Glomerular endothelial cell (primary cell): ENCODE measurements at places on chromosomes 16 and 17. TPM values are rescaled to one million over a fixed set of nuclear protein-coding genes. Genes with fewer than 3 reads are reported as not detected.

IFI35 gene
- total RNA-seq, result 31.6 and 33.4 TPM in 2 replicates

RASL10B gene
- 1.5 and 3.8 TPM in 2 replicates for total RNA-seq

SPN gene
- total RNA-seq, result not detected in 2 replicates

GRCh38 chr16:84597528-84597896 lies 20.4 kb downstream of the COTL1 start:
- DNase-seq, result no peak

NUDT21 gene
- total RNA-seq, result 33.8 and 67.9 TPM in 2 replicates

DNA sequence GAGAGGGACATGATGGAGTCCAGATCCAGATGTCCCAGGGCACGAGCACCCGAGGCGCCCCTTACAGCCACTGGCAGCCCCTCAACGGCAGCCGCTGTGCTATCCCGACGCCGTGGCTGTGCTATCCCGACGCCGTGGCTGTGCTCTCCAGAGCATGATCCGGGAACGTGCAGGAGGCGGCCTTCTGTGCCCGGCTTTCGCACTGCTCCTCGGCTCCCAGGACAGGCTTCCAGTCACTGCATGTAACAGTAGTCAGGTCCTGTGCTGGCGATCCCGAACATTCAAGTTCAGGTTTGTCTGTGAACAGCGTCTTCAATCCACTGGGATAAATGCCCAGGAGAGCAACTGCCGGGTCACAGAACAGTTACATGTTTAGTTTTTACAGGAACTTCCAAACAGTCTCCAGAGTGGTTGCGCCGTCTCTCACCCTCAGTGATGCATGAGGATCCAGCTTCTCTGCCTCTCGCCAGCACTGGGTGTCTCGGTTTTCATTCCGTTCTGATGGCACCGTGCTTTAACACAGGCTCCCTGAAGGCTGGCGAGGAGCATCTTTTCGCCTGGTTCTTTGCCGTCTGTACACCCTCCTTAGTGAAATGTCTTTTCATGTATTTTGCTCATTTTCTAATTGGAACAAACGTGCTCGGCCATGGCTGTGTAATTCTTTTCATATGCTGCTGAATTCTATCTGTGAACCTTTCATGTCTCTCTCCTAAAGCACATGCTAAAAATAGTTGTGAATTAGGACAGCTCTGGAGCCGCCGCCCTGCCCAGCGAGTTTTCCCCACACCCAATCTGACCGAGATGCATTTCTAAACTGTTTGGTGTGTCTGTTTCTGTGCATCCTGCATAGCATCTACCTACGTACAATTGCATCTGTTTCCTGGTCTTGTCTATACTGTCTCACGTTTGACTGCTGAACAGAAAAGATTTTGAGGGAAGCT lies 72.6 kb upstream of the METRNL start:
- no peak for DNase-seq

DPEP2NB gene
- not detected in 2 replicates for total RNA-seq

- DNase-seq, result no peak
These were observed 15.0 kb downstream of the CNEP1R1 start for GRCh38 chr16:50040018-50040417.

DNA sequence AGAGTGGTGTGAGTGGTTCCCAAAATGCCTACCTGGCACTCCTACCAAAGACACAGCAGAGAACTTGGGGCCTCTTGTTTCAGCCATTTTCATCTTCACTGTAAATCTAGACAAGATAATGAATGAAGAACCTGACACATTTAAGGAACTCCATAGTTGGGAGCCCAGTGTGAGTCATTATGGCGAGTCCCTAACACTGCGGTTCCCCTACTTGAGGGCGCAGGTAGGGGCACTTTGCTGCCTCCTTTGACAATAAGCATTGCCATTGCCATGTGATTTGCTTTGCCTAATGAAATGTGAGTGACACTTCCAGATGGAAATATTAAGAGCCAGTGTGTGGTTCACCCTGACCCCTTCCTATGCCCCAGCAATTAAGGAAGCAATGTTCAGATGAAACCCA lies 517.6 kb downstream of the MAF start:
- DNase-seq, result no peak

EPN3 gene
- 0.23 and 7.4 TPM in 2 replicates for total RNA-seq

SLC5A11 gene
- total RNA-seq, result 0.29 TPM in 1 of 2 replicates, not detected in the other
